Activated T-cell treated with anti-CD3 and anti-CD28 coated beads for 48 hours (primary cell): ENCODE measurements at places on chromosomes 3 and 15.

GRCh38 chr15:72169921-72170611, 27.5 kb downstream of the GRAMD2A start:
- DNase-seq: no peak

- no peak for DNase-seq
Observed at GRCh38 chr3:150761831-150762661, 923 bp downstream of the SIAH2 start.

DNA sequence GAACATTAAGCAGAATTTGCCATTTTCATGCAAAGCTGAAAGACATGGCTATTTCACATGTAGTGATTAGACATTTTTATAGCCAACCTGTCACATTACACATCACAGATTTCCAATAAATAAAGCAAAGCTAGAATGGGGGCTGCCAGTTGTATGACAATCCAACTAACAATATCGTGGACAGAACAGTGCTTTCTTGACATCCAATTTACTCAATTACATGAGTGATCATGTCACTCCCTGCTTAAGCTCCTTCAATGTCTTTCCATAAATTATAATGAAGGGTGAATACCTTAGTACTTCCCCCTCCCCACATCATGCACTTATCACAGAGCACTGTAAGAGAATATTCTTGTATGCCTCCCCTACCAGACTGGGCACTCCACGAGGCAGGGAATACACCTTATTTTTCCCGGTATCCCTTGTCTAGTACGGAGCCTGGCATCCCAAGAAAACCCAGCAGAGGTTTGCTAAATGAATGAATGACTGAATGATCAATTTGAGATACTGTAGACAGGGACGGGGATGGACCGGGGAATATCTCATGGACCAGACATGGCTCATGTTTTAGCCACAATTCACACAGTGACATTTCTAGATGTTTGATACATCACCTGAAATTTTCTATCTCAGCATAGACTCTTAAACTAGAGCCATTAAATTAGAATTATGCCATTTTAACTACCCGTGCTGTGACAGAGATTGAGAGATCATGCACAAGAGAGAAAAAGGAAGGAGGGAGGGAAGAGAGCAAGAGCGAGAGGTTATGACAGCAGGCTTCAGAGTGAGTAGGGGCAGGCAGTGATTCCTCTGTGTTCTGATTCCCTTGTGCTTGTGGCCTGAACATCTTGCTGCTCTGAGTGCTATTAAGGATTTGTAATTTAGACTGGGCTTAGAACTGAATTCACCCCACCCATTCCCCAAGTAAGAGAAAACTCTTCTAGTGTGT, 77.7 kb downstream of the EPHB1 start:
- DNase-seq: no peak

DNA sequence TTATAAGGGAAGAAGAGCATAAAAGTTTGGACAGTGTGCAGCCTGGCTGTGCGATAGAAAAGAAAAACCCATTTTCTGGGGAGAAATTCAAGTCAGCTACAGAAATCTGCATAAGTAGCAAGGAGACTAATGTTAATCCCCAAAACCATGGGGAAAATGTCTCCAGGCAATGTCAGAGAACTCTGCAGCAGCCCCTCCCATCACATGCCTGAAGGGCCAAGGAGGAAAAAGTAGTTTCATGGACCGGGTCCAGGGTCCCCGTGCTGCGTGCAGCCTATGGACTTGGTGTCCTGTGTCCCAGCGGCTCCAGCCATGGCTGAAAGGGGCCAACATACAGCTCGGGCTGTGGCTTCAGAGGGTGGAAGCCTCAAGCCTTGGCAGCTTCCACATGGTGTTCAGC, 28.3 kb upstream of the COLQ start:
- no peak for DNase-seq

DNA sequence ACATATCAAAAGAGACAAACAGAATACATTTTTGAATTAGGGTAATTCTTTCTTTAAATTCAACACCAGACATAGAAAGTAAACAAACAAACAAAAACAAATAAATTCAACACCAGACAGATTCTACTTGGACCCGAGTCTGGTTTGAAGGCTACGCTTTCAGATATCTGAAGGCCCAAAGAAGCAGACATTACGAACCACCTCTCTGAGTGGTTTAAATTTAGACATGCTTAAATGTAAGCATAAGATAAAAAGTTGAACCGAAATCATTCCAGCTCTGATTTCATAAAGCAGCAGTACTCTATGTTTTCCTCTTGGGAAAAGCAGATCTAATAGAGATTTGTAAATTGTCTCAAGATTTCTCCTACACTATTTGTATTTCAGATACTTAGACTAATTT, 29.9 kb downstream of the UBA5 start:
- DNase-seq: no peak
